Stimulated activated CD4-positive, alpha-beta T cell treated with anti-CD3 and anti-CD28 coated beads, Interleukin-12 subunit alpha, Interleukin-12 subunit beta, amount 100 ng/mL, for 48 hours (primary cell): ENCODE measurements at places on chromosomes 1 and 21.

DNA sequence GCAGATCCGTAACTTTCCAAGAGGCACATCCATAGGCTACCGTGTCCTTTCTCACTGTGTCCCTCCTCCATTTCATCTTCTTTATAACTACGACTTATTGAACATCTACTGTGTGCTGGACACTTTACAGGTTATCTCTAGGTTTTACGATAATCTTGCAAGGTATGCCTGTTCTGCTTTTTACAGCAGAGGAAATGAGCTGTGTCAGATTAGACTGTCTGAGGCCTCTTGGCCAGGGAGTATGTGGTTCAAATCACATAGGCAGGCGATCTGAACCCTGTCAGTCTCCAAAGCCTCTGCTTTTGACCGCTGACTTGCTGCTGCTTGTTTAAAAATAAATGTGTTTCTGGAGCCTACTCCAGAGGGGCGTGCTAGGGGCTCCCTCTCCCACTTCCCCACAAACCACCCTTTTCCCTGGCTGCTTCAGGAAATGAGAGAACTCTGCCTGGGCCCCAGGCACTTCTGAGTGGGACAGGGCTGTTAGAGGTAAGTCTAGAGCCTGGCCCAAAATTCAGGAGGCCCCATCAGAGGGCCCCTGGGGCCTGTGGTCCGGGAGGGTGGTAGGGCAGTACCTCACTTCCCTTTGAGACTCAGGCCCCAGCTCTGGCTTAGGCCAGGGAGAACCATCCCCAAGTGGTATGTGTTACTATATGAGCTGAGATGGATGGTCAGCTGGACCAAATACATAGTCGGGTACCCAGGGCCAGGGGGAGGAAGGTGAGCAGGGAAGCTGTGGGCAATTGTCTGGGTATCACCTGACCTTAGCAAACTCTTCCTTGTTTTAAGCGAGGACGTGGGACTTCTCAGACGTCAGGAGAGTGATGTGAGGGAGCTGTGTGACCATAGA lies 4.4 kb downstream of the PSEN2 start:
- DNase-seq: no peak

GRCh38 chr1:176541663-176542062 lies 78.7 kb downstream of the PAPPA2 start:
- DNase-seq: no peak

- no peak for DNase-seq
Measured at GRCh38 chr1:51341876-51342496, 11.6 kb upstream of the TTC39A start.

- no peak for DNase-seq
Measured at GRCh38 chr1:69952676-69953075, 252.7 kb downstream of the LRRC40 start.

- no peak for DNase-seq
Measured at GRCh38 chr1:193545171-193545570, 358.8 kb upstream of the B3GALT2 start.

DNA sequence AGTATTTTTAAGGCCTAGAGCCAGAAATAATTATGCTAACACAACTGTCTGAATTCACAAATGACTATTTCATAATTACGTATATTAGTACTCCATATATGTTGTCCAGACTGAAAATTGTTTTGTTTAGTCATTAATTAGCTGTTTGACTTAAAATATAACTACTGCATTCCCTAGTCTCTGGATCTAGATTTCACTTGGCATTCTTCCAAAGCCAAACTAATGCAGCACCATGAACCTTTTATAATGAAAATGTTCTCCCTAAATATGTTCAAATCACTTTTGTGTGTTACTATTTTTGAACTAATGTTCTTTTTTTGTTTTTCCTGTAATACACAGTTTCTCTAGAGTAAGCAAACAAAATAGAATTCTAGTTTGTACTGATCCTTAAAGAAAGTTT lies 46.1 kb downstream of the CAMTA1 start:
- DNase-seq: no peak

DNA sequence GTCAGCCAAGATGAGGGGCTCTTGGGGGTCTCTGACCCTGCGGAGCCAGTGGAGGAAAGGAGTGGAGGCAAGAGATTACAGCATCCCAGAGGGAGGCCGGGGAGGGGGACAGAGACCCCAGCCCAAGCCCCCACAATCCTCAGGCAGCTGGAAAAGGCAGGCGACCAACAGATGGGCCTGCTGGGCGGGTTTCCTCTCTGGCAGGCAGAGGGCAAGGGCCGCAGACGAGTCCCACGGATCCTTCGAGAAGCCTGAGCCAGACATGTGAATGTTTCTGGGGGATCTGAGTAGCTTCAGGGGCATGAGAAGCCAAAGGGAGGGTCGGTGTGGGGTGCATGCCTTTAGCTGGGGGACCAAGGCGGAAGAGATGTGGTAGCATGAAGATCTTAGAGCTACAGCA lies 2.1 kb upstream of the PLEKHA6 start:
- DNase-seq: no peak

- DNase-seq: no peak
Measured at GRCh38 chr1:93641527-93641926, 40.1 kb downstream of the BCAR3 start.

GRCh38 chr1:7781923-7782495 lies 2.1 kb upstream of the PER3 start:
- DNase-seq: no peak

GRCh38 chr1:10540277-10541005 lies 65.7 kb downstream of the PEX14 start:
- DNase-seq: no peak

- no peak for DNase-seq
Measured at GRCh38 chr1:50667272-50667671, 244.0 kb upstream of the DMRTA2 start.

- no peak for DNase-seq
Measured at GRCh38 chr21:40351006-40351405, 483.8 kb downstream of the PCP4 start.

GRCh38 chr1:87588495-87588894 lies 259.8 kb downstream of the LMO4 start:
- no peak for DNase-seq

GRCh38 chr1:46525253-46525983 lies 26.0 kb downstream of the KNCN start:
- no peak for DNase-seq

DNA sequence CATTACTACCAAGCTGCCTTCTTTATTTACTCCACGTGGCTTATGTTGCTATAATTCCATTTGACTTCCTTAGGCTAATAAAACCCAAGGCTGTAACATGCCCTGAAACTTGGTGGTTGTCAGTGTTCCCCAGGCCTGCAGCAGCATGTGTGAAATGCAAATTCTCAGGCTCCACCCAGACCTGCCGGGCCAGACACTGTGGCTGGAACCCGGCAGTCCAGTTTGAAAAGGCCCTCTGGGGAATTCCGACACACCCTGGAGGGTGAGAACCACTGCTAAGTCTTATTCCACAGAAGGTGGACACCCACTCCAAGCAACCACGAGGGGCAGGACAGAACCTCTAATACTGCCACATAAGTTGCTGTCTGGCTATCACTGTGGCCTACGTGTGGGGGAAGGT lies 41.4 kb downstream of the URB1 start:
- DNase-seq: no peak

DNA sequence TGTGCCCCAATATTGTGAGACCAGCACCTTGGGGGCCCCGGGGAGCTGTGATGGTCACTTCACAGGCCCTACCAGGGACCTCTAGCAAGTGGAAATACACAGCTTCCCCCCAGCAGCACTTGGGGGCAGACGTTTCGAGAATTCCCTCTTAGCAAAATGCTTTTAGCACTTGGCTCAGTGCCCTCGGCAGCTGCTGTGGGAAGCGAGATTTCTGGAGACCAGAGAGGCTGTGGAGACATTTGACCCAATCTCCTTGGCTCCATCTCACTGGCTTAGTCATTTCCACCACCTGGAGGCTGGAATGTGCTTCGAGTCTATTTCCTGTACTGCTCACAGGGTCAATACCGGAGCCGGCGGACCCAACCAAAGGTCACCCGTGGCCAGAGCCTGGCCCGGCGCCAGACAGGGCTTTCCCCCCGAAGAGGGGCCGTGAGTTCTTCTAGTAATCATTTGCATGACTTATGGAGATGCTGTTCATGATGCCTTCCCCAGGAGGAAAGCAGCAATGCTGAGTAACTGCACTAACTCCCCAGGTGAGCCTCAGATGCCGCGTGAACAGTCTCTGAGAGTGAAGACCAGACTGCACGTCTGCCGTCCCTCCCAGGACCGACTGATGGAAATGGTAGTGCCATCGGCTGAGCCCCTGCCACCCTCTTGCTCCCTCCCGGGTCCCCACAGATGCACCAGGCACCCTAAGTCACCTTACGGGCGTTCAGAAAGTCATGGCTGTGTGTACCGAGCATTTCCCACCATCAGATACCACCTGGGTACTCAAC lies 4.4 kb upstream of the C2CD2 start:
- DNase-seq: no peak

GRCh38 chr1:175600721-175601440 lies 142.5 kb downstream of the TNR start:
- DNase-seq: no peak

GRCh38 chr1:226520640-226521355 lies 27.8 kb upstream of the STUM start:
- DNase-seq: no peak

DNA sequence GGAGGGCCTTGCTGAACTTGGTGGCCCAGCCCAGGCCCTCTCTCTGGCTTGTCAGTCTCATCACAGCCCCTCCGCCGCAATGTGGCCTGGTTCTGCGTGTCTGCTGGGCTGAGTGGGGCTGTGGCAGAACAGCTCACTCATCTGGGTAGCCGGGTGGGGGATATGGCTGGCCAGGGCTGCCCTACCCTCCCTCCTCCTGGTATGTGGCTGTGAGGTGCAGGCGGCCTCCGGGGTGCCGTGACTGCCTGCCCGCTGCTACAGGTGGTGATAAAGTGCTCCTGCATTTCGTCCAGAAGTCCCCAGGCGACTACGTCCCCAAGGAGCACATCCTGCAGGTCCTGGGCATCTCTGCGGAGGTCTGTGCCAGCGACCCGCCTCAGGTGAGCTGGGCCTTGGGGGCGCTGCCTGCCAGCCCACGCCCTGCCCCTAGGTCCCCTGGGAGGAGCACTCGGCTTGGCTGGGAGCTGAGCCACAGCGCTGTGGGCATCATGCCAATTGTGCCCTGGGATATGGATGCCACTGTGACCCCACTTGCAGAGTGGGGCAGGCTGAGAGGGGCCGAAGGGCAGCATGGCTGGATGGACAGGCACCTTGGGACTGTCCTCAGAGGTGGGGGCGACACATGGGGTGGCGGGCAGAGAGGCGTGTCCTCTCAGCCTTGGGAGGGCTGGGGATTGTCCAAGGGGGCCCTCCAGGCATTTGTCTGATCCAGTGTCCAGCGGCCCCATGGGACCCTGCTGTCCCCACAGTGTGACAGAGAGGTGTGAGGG lies 2.3 kb downstream of the PRXL2B start:
- no peak for DNase-seq

DNA sequence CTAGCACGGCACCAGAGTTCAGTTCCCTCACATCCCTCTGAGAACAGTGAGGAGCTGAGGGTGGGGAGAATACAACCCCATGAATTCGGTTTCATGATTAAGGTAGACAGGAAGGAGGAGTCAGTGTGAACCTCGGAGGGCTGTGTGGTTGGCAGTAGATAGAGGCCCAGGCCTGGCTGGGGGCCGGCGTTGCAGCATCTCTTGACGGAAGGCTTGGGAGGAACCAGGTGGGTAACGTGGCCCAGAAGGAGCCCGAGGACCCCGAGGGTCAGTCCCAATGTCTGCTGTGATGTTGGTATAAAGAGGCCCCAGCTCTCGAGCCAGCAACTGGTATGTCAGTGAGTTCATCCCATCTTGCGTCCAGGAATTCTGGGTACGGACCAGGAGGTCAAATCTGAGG lies 5.5 kb downstream of the PPOX start:
- no peak for DNase-seq

DNA sequence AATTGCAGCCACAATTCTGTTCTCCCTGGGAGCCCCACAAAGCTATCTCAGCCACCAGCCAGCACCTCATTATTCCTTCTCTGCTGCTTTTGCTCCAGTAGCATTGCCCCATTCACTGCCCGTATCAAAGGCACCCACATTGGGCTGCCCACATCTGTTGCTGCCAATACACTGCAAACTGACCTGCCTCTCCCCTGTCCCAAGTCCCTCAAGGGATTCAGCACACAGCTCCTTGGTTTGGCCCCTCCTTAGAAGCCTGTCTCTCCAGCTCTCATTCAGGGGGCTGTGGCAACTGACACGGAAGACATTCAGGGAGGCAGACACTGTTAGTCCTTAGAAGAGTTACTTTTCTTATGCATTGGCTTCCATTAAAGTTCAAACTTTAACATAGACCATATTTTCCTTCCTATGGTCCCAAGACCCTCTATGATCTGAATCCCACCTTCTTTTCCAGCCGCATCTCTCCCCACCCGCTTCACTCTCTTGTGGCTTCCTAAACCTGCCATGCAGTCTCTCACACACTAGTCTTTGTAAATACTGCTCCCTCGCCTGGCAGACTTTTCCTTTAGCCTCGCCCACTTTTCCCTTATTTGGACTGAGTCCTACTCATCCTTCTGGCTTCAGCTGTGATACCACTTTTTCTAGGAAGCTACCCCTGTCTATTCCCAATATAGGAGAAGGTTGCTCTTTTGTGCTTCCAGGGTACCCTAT lies 19.3 kb upstream of the KLHDC8A start:
- no peak for DNase-seq

DNA sequence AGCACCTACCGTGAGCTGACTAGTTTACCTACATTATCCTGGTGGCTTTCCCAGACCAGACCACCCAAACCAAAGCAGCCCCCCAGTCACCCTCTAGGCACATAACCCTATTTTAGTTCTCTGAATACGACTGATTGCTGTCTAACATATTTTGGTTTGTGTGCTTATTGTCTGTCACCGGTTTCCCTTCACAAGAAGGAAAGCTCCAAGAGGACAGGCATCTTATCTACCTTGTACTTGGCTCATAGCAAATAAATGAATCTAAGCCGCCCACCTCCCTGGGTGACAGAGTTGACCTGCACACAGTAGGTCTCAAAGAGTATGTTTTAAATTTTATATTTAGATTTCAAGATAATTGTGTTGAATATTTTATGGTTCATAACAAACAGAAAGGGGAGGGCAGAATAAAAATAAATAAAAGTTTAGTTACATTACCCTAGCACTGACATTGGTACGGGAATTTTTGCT lies 904 bp upstream of the PRDX6 start:
- no peak for DNase-seq

- no peak for DNase-seq
Measured at GRCh38 chr1:6732942-6733341, 31.3 kb upstream of the DNAJC11 start.

- no peak for DNase-seq
Measured at GRCh38 chr1:247281001-247281574, 25.2 kb downstream of the VN1R5 start.

- no peak for DNase-seq
Measured at GRCh38 chr1:214454569-214455396, 96.6 kb downstream of the PTPN14 start.

GRCh38 chr1:179043266-179043665 lies 17.6 kb downstream of the FAM20B start:
- DNase-seq: no peak
